ENCODE measurements at places on chromosomes 4 and X.

GRCh38 chr4:112069110-112069509, 76.1 kb upstream of the FAM241A start:
- DNase-seq = no peak

GRCh38 chr4:38268837-38269236, 308.6 kb downstream of the PTTG2 start:
- DNase-seq = no peak

GRCh38 chr4:19614171-19614570, 637.5 kb upstream of the SLIT2 start:
- no peak for DNase-seq

DNA sequence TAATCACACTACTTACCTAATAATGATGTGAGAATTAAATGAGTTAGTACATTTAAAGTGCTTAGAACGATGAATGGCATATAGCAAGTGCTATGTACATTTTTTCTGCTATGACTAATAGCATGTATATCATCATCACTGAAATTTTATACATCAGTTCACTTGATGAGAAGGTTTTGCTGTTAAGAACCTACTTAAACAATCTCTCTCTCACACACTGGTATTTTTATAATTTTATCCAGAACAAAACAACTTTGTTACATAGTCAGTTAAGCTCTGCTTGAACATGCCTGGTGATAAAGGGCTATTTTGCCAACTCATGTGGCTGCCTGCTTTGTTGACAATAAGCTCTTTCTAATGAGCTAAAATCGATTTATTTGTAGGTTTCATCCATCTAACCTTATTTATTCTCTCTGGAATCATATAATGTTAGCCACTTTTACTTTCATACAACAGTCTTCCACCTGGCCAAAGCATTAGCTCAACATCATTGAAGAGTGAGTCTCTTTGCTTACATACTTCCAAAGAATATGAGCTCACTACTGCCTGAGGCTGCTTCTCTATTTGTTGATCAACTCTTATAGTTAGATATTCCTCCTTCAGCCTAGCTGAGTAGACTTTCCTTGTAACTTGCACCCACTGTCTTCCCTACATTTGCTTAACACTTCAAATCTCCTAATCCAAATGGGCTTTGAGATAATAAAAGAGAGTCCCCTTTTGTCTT, 372.7 kb upstream of the BOD1L1 start:
- no peak for DNase-seq

DNA sequence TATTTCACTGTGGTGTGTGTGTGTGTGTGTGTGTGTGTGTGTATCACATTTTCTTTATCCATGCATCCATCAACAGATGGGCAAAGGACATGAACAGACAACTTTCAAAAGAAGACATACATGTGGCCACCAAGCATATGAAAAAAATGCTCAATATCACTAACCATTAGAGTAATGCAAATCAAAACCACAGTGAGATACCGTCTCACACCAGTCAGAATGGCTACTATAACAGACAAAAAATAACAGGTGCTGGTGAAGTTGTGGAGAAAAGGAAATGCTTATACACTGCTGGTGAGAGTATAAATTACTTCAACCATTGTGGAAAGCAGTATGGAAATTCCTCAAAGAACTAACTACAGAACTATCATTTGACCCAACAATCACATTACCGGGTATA, 83.4 kb downstream of the PALLD start:
- no peak for DNase-seq

DNA sequence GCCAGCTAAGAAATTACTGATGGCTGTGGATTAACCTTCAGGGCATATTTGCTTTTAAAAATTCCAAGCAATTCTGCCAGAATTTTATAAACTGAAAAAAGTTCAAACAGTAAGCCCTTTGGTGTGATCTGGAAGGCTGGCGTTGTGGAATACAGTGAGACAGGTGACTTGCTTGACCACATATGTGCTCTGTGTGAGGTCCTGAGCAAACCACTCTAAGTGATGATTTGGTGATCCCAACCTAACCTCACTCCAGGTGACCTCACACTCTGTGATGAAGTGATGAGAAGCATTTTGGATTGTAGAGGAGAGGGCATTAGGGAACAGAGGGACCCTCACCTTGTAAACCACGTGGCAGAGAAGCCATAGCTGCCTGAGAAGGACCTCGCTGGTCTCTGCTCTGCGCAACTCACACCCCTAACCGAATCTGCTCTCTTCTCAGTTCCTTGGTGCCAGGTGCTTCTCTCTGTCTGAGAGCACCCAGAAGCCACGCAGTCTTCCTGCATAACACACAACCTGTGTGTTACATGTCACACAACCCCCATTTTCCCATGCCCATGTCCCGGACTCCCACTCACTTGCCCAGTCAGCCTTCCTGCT, 106.3 kb downstream of the ENPP6 start:
- DNase-seq = no peak

DNA sequence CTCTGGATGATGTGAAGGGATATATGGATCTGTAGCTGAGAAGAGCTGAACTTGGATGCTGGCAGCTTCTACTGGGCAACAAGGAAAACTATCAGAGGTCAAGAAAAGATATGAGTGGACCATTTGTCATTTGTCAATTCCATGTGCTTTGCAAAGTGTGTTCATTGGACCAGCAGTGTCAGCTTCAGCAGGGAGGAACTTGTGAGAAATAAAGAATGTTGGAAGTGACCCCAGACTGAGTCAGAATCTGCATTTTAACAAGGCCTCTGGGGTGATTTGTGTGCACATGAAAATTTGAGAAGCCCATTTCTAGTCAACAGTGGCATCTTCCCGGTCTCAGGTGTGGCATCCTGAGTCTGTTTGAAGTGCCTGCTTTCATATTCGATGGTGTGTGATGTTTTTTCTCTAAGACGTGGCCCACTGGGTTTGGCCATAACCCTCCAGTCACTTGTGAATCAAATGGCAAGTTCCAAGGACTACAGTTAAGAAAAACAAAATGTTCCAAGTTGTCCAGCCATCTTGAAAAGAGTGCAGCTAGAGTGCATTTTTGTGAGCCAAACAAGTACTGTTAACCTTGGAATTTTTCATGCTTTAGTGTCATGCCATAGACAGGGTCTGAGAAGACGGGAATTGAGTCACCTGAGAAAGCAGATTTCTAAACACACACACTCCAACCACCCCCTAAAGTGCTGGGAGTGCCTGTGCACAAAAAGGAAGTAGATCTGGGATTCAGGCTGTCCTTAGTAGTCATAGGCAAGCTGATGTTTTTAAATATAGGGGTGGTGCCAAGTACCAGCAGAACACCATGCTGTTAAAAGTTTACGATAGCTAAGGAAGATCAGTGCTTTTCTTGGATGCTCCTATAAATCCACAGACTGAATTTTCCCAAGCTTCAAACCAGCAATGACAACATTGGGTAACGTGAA, 26.4 kb downstream of the GPM6B start:
- no peak for DNase-seq

DNA sequence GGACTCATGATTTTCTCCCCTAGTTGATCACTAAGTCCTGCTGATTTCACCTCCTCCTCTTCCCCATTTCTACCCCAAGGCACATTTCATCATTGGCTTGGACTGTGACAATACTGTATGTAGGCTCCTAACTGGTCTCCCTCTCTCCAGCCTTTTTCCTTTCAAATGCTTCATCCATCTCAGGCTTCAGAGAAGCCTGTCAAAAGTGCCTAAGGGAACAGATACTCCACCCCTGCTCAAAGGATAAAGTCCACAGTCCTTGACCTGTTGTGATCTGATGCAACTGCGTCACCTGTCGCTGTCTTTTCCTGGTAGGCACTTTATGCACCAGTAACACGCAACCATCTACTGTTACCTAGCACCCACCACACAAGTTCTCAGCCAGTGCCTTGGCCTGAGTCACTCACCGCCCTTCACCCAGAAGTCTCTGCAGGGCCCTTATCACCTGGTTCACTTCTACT, 12.8 kb downstream of the SCARB2 start:
- DNase-seq = no peak
